ENCODE measurements at places on chromosomes 2 and 18.

DNA sequence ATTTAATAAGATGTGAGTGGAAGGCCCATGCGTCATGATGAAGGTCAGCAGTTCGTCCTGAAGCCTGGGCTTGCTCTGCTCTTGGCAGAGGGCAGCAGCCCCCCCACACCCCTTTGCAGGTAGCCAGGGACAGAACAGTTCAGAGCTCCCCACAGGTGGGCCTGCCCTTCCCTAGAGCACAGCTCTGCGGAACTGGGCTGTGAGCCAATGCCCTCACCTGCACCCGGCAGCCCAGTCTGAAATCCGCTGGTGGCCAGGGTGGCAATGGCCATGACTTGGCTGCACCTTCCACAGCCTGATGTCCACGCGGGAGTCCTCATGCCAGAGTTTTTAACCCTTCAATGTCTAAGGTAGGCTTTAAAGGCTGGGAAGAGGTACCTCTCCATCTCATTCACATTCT lies 136.7 kb downstream of the ACKR3 start:
- no peak for DNase-seq

DNA sequence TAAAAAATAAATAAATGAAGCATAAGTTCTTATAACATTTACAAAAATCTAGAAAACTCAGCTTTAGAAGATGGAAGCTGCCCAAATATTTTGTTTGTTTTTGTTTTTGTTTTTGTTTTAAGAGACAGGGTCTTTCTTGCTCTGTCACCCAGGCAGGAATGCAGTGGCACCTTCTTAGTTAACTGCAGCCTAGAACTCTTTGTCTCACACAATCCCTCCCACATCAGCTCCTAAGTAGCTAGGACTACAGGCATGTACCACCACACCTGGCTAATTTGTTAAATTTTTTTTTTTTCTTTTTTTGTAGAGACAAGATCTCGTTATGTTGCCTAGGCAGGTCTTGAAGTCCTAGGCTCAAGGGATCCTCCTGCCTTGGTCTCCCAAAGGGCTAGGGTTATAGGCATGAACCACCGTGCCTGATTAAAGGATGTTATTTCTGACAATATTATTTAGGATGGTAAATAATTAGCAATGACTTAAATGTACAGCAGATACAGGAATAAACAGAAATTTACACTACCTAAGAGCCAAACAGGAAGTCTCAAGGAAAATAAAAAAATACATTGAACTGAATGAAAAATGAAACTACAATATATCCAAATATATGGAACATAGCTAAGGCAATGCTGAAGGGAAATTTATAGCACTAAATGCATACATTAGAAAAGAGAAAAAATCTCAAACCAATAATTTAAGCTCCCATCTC lies 17.2 kb downstream of the SESTD1 start:
- no peak for DNase-seq

GRCh38 chr18:406677-407076 lies 93.8 kb downstream of the COLEC12 start:
- no peak for DNase-seq

GRCh38 chr18:51321696-51322095 lies 124.2 kb upstream of the MEX3C start:
- DNase-seq, result no peak

DNA sequence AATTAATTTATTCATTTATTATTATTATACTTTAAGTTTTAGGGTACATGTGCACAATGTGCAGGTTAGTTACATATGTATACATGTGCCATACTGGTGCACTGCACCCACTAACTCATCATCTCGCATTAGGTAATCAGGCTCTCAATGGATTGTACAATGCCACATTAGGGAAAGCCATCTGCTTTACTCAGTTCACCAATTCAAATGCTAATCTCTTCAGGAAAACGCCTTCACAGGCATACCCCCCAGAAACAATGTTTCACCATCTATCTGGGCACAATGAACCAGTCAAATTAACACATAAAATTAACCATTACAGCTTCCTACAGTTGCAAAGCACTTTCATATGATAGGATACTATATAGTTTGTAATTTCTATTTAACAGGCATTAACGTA lies 84.8 kb upstream of the DNAJC10 start:
- no peak for DNase-seq

DNA sequence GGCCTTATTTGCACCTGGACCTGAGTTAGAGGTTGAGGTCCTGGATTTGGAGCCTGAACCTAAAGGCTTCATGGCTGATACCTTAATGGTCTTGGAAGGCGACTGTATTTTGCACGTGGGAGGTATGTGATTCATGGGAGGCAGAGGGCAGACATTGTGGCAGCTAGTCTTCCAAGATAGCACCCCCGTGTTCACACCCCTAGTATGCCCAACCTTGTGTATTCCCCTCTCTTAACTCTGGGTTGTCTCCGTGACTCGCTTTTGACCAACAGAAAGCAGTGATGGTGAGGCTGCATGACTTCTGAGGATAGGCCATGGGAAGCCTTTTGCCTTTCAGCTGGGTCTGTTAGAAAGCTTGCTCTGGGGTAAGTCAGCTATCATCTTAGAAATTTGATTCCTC lies 45.8 kb upstream of the HAAO start:
- DNase-seq, result no peak

GRCh38 chr18:26864658-26865057 lies 849 bp downstream of the AQP4 start:
- no peak for DNase-seq

- no peak for DNase-seq
These were observed 6.9 kb upstream of the MAP4K4 start for GRCh38 chr2:101690547-101691152.

GRCh38 chr2:9467687-9468086 lies 6.7 kb upstream of the IAH1 start:
- DNase-seq, result no peak

DNA sequence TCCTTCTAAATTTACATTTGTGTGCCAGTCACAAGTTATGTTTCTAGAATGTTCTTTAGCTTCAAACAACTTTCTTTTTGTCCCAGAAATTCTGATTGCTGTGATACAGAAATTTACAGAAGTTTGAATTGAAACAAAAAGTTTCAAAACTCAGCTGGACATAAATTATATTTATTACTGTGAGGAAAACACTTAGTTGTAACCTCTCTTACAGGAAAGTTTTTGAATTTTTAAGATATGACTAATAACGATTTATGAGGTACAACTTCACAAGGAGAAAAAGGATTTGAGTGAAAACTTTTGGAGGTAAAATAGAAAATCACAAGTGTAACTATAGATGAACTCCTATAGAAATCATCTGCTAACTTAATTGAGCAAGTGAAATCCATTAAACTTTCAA lies 205.3 kb downstream of the TMEM247 start:
- no peak for DNase-seq

DNA sequence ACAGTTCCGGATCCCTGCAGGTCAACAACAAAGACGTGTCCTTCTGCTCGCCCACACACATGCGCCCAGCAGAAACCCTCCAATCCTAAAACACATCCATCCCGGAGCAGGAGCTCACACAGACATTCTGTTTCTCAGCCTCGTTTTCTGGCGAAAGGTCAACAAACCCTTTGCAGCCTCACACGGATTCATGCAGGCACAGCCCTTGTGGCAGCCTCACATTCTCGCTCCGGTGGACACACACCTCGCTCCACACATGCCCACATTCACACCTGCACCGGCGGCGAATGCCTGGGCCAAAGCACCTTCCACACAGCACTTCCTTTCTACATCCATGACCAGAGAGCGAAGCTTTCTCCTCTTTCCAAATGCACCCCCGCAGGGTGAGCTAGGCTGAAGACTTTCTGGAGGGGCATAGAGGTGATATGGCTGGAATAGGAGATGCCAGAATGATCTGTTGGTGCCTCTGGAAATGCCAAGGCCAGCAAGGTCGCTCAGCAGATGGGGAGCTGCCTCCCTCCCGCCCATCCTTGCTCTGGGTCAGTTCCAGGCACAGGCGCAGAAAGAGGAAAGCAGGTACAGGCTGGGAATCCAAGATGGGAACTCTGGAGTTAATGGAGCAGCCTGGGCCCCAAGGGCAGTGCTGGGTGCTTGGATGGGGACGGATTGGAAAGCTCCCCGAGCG lies 88.8 kb downstream of the CELF4 start:
- no peak for DNase-seq

- DNase-seq, result no peak
These were observed 102.5 kb downstream of the LYPD6B start for GRCh38 chr2:149141046-149141445.

GRCh38 chr2:43402002-43402401 lies 175.6 kb upstream of the ZFP36L2 start:
- DNase-seq, result no peak

DNA sequence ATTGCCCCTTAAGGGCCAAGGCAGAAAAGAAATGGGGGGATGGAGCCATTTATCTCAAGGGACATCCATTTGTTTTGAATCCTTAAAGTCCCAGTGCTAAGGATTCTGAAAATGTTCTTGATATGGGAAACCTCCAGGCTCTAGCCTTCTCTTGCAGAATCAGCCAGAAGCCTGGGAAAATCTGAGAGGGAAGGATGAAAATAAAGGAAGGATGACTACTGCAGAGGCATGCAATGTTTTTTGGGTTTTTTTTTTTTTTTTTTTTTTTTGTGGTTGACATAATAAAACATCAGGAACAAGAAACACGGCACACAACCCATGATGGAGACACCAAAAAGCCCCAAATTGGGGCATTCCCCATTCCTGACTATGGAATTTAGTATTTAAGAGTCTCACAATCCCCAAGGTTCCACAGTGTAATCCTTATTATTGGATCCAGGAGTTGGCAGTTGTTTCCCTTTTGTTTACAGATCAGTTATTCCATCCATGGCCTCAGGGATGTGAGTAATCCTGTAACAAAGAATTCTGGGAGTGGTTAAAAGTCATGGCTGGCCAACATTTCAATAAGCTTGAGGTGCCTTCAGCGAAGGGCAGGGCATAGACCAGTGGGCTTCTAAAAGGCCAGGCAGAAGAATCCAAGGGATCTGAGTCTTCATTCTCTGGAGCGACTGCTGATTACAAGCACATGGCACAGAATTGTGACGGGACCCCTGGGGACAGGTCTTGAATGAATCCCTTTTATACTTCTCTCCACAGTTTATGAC lies 337.5 kb downstream of the GULP1 start:
- DNase-seq, result no peak

GRCh38 chr2:33529771-33530481 lies 53.5 kb downstream of the RASGRP3 start:
- DNase-seq, result no peak

- DNase-seq, result no peak
These were observed 2.1 kb upstream of the HSBP1L1 start for GRCh38 chr18:79962311-79962710.

GRCh38 chr18:54020156-54020745 lies 204.2 kb downstream of the MBD2 start:
- DNase-seq, result no peak

DNA sequence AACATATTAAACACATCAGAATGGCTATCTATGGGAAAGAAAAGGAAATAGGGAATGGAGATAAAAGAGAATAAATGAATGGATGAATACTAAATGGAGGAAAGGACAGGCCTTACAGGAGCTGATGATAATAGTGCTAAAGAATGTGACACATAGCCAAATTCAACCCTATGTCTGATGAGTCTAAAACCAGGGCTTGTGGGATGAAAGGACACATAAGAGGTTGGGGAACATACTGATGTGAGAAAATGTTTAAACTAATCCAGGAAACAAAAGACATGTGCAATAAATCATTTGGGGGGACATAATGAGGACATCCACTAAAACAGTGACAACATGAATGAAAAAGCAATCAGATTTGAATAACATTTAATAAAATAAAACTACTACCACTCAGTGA lies 120.0 kb downstream of the DYM start:
- DNase-seq, result no peak

DNA sequence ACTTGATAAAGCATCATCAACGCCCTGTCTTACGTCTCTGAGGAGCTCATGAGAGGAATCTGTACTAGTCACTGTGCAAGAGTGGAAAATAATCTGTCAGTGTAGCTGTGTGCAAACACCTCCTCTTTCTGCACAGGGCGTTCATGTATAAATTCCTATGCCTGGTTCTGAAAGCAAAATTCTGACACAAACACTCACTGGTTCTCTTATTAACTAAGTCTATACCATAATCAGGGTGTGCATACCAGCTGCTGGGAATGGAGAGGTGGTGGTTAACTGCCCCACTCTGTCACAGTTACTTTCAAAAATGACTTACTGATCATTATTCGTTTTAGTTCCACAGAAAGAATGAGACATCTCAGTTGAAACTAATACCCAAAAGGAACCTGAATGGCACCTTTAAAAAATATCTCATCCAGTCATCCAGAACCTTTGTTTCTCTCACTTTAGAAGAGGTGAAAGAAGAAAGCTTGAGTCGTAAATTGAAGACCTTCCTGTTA lies 35.7 kb downstream of the STK39 start:
- no peak for DNase-seq

DNA sequence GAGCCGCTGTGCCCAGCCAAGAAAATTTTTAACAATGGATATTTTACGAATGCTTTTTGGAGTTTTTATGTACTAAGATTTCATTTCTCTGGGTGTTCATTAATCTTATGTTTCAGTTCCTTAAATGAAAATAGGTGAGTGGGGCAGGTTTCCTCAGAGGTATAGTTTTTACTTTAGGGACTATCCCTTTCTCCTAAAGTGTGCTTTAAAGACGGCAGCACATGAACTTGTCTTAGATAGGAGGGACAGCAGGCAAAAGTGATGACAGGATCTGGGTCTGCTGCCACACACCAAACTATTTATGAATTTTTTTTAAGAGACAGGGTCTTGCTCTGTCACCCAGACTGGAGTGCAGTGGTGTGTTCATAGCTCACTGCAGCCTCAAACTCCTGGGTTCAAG lies 8.0 kb upstream of the REL start:
- DNase-seq, result no peak

DNA sequence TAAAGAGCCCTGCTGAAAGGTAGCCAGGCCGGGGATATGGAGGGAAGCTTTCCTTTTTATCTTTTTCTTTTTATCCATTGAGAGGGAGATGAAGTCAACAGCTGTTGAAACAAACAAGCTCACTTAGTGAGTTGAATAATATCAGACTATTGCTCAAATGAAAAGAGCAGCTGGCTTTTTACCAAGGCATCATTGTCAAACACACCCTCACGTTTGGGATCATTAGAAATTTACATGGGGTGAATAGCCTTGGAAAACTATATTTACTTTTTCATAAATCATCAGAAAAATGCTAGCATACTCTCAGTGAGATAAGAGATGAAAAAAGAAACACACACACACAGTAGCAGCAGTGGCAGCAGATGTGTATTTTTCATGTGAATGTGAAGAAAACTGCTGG lies 71.5 kb upstream of the HNMT start:
- no peak for DNase-seq

GRCh38 chr2:183868153-183868552 lies 730.2 kb upstream of the ZNF804A start:
- DNase-seq, result no peak

All from CD4-positive, alpha-beta T cell treated with Interleukin-12 subunit alpha and Interleukin-12 subunit beta, for 1 hour (primary cell).